NCI-H1694 treated with DMSO at 0.1 percent for 48 hours (cell line): ENCODE measurements at places on chromosomes 2 and 18.

- DNase-seq = no peak
Observed at GRCh38 chr18:74171910-74172606, 23.7 kb downstream of the TIMM21 start.

DNA sequence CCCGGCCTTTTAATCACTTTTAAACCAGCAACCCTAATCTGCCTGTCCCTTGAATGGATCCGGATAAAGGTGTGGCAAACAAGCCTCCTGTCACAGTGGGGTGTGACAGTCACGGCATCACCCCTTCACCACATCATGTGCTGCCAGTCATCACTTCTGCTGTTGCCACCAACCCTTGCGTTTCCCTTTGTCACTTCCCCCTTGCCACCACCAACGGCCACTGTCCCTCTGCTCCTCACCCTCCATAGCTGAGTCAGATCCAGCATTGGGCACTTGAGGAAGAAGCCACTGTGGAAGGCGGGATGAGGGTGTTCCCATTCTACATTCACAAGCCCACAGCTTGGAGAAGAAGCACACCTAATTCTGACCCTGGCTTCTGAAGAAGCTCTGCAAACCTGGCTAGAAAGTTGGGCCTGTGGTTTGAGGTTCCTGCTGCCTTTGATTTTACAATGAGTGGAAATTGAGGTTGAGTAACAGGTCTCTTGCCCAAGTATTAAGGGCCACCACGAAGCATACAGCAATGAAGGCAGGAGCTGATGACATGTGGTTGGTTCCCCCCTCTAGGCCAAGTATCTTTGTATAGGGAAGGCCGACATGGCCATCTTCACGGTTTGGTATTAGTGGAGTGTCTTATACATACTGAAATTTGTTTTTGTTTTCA, 22.9 kb upstream of the DARS1 start:
- no peak for DNase-seq

GRCh38 chr2:215753808-215754207, 259.5 kb downstream of the MREG start:
- DNase-seq = no peak

DNA sequence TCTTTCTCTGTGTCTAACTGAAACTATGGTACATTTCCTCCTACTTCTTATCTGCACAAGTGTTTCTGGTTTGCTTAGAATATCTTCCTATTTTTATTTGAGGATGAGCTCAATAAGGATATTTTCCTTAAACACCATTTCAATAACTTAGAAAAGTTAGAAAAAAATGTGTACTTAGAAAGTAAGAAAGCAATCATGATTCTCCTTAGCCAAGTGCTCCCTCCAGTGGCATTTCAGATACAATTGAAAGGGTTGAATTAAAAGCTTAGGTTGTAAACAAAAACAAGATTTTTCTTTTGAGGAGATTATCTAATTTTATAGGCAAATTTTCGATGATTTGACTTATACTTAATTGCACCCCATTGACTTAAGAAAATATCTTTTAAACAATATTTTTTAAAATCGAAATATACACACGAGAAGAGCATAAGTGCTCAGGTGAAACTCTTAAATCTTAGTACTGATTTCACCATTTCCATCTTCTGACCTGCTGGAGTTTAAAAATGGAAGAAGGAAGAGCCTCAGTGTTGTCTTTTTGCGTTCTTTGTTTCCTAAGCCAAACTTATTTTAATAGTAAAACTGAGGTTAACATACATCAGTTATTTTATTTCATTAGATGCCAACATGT, 26.9 kb downstream of the C18orf63 start:
- DNase-seq = peak; percentile 35

DNA sequence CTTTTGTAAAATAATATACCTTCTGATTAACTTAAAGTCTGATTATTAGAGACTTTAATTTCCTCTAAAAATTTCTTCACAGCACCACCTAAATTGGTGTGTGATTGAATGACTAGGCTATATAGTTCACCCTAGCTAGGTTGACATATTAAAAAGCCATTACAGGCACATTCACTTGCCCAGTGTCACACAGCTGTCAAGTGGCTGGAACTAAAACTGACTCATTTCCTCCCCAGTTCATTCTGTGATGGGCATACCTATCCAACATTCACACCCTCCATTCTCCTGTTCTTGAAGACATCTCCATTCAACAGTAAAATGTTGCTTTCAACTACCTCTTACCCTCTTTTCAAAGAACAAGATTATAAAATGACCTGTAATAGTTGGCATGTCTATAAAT, 334.5 kb downstream of the ARHGAP15 start:
- DNase-seq = no peak
